ENCODE measurements at places on chromosomes 4 and X. TPM values are rescaled to one million over a fixed set of nuclear protein-coding genes. Genes with fewer than 3 reads are reported as not detected.

- no peak overlapping the region for H3K4me3 ChIP-seq
- DNase-seq: no peak
- H3K27ac ChIP-seq: no peak overlapping the region
- no peaks in the 10 kb centered on the region for H3K27me3 ChIP-seq
These were observed 1176.3 kb downstream of the PCDH18 start for GRCh38 chr4:136355970-136356369.

- no peak overlapping the region for H3K27ac ChIP-seq
- no peaks in the 10 kb centered on the region for H3K27me3 ChIP-seq
- H3K4me1 ChIP-seq: no peaks in the 10 kb centered on the region
- no peak overlapping the region for H3K4me3 ChIP-seq
- DNase-seq: peak; percentile 41
These were observed 93.6 kb upstream of the NAP1L5 start for GRCh38 chr4:88791274-88791673.

DNA sequence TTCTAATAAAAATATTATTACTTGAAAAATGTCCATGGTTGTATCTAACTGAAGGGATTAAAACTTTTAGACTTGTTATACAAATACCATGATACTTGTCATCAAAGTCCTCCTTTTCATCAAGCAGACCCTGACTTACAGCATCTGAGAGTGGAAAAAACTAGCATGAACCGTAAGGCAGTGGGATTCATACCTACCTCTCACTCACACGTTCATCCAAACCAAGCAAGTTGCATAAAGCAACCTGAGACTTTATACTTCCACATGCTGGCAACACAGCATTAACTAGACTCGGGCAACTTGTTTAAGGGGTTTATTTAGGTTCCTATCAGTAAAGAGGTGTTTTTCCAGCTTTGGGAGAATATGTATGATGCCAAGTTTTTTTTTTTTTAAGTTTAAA lies 22.6 kb upstream of the TLR7 start:
- no peak for DNase-seq
- no peaks in the 10 kb centered on the region for H3K4me1 ChIP-seq
- no peaks in the 10 kb centered on the region for H3K36me3 ChIP-seq
- no peak overlapping the region for H3K27ac ChIP-seq
- no peak overlapping the region for H3K4me3 ChIP-seq
- H3K27me3 ChIP-seq: no peaks in the 10 kb centered on the region

DNA sequence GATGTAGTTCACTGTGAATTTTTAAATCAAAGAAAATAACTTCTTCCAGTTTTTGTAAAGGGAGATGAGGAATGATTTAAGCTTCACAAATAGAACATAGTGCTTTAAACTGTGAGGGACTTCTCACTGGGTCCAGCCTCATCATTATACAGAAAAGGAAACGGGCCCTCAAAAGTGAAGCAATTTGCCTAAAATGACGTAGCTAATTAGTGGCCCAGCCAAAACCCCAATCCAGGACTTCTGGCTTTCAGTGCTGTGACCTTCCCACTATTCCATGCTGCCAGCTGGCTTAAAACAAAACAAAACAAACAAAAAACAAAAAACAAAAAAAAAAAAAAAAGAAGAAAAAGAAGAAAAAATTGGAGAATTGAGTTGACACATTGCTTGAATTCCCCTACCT lies 45.0 kb upstream of the STOX2 start:
- DNase-seq: no peak
- H3K27me3 ChIP-seq: no peaks in the 10 kb centered on the region
- no peaks in the 10 kb centered on the region for H3K36me3 ChIP-seq
- no peak overlapping the region for H3K4me3 ChIP-seq

DNA sequence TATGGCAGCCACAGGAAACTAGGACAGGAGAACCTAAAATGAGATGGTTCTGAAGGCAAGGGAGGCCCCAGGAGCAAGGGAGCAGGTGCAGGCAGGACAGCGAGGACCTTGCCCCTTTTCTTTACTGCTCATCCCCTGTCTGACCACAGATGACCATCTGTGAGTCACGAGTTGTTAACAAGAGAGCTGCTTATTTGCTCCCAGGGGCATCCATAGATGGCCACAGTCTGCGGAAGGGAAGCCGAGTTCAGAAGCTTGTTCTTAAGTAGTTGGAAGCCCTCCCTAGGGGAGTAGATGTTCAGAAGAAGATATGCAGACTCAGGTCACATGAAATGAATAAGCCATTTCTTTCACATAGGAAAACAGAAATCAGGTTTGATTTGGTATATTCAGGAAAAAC lies 69.4 kb downstream of the EVC2 start:
- peaks cover 4% of the 10 kb centered on the region for H3K36me3 ChIP-seq
- no peak overlapping the region for H3K4me3 ChIP-seq
- no peak overlapping the region for H3K27ac ChIP-seq
- DNase-seq: peak; percentile 4
- H3K27me3 ChIP-seq: no peaks in the 10 kb centered on the region

DNA sequence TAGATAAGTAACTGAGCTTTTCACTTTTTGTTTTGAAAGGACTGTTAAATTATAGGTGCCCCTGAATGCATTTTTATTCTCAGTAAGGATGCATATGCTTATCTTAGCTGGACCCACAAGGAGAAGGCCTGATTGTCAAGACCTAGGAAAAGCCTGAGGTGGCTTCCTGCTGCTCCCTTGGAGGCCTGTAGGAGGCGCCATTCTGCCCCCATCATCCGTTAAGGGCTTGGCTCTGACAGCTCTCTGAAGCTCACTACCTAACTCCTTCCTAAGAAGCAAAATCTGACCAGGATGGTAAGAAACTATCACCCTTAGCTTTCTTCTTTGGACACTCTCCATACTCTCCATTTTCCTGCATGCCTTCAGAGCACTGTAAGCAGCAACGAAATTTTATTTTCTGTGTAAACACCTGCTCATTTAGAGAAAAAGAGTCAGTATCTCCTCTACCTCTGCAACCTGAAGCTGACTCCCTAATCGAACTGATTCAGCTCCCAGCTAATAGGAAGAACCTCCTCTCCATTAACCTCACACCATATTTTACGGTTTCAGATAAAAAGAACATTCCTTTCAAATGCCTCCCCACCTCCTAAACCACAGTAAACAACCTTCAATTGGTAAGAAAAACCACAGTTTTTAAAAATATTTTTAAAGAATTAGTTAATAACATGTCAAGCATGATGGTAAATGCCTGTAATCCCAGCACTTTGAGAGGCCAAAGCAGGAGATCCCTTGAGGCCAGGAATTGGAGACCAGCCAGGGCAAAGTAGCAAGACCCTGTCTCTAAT lies 73.4 kb upstream of the EDNRA start:
- no peaks in the 10 kb centered on the region for H3K4me1 ChIP-seq
- no peak for DNase-seq
- H3K27ac ChIP-seq: no peak overlapping the region
- no peak overlapping the region for H3K4me3 ChIP-seq
- no peaks in the 10 kb centered on the region for H3K27me3 ChIP-seq

The DNAAF6 gene
- not detected for total RNA-seq

GRCh38 chr4:77344001-77344400 lies 187.0 kb downstream of the CCNG2 start:
- no peak overlapping the region for H3K4me3 ChIP-seq
- no peak for DNase-seq
- H3K27me3 ChIP-seq: no peaks in the 10 kb centered on the region
- H3K36me3 ChIP-seq: no peaks in the 10 kb centered on the region

DNA sequence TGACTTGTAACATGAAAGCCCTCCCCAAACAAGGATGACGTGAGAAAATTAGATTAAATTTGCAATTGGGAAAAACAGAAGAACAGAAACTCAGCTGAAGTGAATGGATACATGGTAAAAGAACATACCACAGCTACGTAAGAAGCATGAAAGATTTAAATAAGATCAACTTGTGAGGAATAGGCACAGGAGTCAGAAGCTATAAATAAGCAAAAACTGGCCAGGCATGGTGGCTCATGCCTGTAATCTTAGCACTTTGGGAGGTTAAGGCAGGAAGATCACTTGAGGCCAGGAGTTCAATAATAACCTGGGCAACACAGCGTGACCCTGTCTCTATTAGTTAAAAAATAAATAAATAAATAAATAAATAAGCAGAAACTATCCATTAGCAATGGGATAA lies 33.6 kb upstream of the ZCCHC13 start:
- no peak overlapping the region for H3K27ac ChIP-seq
- H3K36me3 ChIP-seq: peaks cover 6% of the 10 kb centered on the region
- H3K27me3 ChIP-seq: no peaks in the 10 kb centered on the region
- no peak for DNase-seq
- H3K4me3 ChIP-seq: no peak overlapping the region

DNA sequence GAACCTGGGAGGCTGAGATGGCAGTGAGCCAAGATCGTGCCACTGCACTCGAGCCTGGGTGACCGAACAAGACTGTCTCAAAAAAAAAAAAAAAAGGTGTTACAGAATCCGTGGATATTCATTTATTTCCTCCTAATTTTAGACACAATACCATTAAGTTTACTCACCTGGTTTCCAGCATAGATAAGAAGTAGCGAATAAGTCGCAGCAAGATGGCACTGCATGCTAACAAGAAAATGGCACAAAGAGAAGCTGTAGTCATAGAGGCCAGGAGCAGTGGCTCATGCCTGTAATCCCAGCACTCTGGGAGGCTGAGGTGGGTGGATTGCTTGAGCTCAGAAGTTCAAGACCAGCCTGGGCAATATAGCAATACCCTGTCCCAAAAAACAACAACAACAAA lies 17.0 kb upstream of the MOB1B start:
- no peaks in the 10 kb centered on the region for H3K27me3 ChIP-seq
- DNase-seq: no peak
- no peaks in the 10 kb centered on the region for H3K4me1 ChIP-seq
- no peaks in the 10 kb centered on the region for H3K36me3 ChIP-seq
- no peak overlapping the region for H3K4me3 ChIP-seq
- no peak overlapping the region for H3K27ac ChIP-seq

GRCh38 chr4:158112611-158113010 lies 60.2 kb downstream of the GASK1B start:
- H3K27ac ChIP-seq: no peak overlapping the region
- no peaks in the 10 kb centered on the region for H3K27me3 ChIP-seq
- no peaks in the 10 kb centered on the region for H3K36me3 ChIP-seq
- no peaks in the 10 kb centered on the region for H3K4me1 ChIP-seq
- peak; percentile 55 for DNase-seq

DNA sequence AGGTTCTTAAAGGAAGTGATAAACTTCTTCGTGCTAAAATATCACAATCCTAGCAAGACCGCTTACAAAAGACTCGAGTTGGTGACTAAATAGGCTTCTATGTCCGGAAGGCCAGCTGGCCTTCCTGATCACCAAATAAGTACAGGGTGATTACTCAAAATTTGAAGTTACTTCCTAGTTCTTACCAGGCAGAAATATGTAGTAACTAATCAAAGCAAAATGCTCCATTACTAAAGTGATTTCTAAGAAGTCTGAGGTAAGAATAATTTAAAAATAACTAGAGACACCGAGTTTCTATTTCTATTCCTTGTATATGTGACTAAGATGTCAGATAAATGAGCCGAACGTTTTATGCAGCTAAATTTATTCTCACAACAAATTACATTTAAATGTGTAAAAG lies 62.2 kb downstream of the NSUN7 start:
- H3K36me3 ChIP-seq: peaks cover 3% of the 10 kb centered on the region
- no peak overlapping the region for H3K4me3 ChIP-seq
- DNase-seq: no peak
- no peak overlapping the region for H3K27ac ChIP-seq
- H3K27me3 ChIP-seq: no peaks in the 10 kb centered on the region

The SULT1E1 gene
- not detected for total RNA-seq

DNA sequence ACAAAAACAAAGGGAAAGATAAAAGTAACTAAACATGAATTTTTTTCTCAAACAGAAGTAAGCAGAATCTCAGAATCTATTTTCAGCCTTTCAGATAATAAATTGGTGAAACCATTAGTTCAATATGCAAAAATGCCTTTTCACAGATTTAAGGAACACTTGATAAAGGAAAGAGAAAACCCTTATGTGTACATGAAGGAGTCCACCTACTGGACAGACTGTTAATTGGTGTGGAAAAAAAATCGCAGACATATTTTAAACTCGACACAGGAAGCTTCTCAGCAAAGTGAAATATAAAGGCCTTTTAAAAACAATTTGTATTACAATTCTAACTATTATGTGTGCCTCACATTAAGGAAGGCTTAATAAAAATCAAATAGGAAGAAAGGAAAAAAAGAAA lies 22.3 kb downstream of the COX7B2 start:
- H3K4me1 ChIP-seq: no peaks in the 10 kb centered on the region
- H3K36me3 ChIP-seq: no peaks in the 10 kb centered on the region
- DNase-seq: peak; percentile 4
- H3K27ac ChIP-seq: no peak overlapping the region
- H3K27me3 ChIP-seq: no peaks in the 10 kb centered on the region
